NCI-H1417 treated with DMSO at 0.1 percent for 48 hours (cell line): ENCODE measurements at places on chromosomes 3 and 15.

DNA sequence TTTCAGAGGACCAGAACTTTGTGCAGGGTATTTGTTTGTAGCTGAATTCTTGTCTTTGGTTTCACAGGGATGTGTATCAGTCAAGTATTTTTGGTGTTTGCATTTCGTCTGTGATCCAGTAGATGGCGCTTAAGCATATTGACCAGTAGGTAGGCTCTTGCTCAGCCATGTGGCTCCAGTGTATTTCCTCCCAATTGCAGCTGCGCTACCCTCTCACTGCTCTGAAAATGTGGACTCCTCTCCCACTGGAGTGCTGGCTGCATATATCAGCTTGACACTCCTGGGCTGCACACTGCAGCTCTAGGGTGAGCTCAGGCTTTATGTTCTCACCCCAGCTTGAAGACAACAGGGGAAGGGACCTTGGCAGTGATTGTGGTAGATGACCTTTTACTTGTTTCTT is 1264.3 kb upstream of the ALCAM start:
- DNase-seq: peak; percentile 23

- DNase-seq: no peak
Observed at GRCh38 chr3:155239960-155240359, 53.5 kb downstream of the STRIT1 start.

GRCh38 chr15:38876211-38876610 is 311.6 kb upstream of the RASGRP1 start:
- no peak for DNase-seq

DNA sequence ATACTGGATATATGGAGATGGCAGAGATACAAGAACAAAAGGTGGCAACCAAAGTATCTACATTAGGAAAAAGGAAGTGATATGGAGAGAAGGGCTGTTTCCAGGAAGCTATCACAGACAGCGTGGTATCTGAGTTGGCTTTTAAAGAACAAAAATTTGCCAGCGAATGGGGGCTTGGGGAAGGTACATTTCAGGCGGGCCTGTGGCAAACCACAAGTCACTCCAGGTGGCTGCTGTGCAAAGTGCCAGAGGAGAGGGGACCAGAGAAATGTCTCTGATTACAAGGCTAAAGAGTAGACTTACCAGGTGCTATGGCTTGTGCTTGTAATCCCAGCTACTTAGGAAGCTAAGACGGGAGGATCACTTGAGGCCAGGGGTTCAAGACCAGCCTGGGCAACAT is 91.1 kb downstream of the MSL2 start:
- no peak for DNase-seq

- DNase-seq: no peak
Observed at GRCh38 chr3:32181365-32181764, 57.1 kb upstream of the CMTM8 start.

DNA sequence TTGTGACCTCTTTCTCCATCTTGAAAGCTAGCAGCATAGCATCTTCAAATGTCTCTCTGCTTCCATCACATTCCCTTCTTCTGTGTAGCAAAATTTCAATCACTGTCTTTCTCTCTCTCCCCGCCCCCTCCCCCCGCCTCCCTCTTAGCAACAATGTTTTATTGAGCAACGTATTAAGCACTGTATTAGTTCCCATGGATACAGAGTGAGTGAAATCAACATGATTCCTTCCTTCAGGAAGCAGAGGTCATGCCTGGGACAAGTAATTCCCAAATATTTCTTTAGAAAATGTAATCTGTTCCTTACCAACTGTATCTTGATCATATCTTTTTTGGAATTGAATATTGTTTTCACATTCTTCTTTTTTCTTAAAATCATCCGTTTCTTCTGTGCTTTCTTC is 373.7 kb upstream of the NECTIN3 start:
- no peak for DNase-seq
